ENCODE measurements at places on chromosomes 4 and X. TPM values are rescaled to one million over a fixed set of nuclear protein-coding genes. Genes with fewer than 3 reads are reported as not detected.

DNA sequence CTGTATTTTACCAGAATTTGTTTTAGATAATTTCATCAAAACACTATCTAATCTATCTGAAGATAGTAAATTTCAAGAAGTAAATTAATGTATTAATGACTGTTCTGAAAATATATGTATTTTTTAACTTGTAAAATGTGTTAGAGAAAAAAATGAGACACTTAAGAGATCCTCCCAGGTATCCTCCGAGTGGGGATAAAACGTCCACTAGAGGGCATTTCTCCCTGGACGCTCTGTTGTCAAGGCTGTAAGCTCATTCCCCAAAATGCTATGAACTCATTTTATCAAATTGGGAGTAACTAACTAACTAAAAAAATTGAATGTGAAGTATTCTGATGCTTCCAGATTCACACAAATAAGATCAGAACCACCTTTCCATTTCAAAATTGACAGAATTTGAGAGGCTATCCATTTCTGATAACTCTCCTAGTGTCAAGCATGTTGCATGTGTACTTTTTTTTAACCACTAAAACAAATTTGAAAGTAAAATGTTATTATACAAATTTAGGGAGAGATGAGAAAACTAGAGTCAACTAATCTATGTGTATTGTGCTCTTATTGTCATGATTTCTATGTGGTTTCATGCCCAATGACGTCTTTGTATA is 337.3 kb upstream of the HS3ST1 start:
- DNase-seq: peak; percentile 13

CYBB gene
- 26.0 TPM for total RNA-seq

DNA sequence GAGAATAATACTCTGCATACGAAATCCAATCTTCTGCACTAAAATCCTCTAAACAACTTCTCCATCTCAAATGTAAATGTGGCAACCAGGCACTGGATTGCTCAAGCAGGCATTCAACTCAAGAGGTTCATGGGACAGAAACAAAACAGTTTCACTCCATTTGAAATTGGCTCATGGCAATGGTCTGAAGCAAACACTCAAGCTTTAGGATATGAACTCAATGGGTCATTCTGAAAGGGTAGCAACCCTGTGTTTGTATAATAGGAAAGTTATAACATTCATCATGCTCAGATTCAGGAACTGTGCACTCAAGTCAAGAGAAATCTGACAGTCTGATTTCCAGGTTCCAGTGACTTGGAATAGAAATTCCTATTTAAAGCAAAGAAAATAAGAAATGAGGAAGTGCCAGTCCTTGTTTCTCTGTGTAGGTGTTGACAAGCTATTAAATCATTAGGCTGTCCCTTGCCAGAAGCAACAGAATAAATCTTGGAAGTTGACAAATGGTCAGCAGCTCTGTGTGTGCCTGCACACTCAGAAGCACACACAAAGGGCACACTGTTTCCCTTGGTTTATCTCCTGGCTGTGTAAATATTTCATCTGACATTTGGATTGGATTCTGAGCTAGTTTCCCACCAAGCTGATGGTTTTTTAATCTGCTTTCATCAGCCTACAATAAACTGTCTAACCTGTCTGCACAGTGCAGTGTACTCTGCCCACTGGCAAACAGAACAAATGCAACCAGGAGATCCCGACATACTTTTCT is 75.9 kb upstream of the CITED1 start:
- no peak for DNase-seq

STK32B gene
- 2.4 TPM for total RNA-seq

DNA sequence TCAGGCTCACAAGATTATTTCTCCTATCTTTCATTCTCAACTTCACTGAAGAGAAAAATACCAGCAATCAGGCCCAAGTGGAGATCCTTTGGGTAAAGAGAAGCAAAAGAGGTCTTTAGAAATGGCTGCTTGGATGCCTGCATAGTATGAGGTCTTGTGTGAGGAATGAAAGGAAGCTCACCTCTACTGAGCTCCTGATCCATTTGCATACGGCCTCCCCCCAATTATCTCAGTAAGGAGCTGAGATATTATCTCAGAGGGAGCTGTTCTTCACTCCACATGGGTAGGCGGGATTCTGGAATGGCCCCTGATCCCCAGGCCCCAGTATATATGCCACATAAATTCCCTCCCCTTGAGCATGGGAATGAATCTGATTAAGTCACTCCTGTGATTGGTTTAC is 75.8 kb downstream of the EVC2 start:
- DNase-seq: no peak

- no peak for DNase-seq
These were observed 12.1 kb upstream of the RUFY3 start for GRCh38 chr4:70709611-70710205.

DNA sequence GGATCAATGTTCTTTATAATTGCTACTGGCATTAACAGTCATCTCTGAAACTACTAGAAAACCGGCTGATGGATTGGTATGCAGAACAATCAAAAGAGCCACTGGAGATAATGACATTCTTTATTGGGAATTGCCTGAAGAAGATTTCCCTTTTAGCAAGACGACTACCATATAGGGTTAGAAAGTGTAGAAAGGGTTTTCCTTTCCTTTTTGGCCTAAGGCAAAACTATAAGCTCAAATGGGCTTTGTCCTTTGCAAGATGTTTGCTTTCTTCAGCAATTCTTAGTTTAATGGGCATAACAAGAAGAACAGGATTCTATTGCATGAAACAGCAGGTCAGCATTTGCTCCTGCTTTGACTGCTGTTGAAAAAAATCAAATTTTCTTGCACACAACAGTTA is 214.2 kb upstream of the PCDH10 start:
- no peak for DNase-seq

VCX3A gene
- total RNA-seq: not detected

ZNF141 gene
- 33.1 TPM for total RNA-seq

JCHAIN gene
- 3.1 TPM for total RNA-seq

Data from tibial nerve (tissue), 4 donors.